Stimulated activated CD4-positive, alpha-beta T cell treated with anti-CD3 and anti-CD28 coated beads, Interleukin-1b, Interleukin-23, amount 100 ng/mL, for 1 hour (primary cell): ENCODE measurements at places on chromosomes 6 and 20.

DNA sequence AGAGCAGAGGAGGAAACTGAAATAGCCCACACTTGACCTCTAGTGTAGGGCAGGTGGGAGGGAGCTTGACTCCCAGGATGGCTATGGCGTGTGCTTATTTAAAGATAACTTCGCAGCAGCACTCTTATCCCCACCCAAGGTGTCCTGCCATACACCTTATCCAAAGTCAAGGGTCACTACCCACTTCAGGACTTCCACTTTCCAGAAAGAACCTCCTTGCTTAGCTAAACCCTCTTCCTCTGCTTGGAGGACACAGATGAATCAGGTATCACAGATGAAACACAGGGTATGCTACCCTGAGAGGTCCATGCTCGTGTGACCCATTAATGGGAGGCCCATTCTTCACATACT lies 2.3 kb downstream of the RIN2 start:
- DNase-seq: no peak

- DNase-seq: no peak
Observed at GRCh38 chr6:169589293-169589692, 112.5 kb downstream of the WDR27 start.

DNA sequence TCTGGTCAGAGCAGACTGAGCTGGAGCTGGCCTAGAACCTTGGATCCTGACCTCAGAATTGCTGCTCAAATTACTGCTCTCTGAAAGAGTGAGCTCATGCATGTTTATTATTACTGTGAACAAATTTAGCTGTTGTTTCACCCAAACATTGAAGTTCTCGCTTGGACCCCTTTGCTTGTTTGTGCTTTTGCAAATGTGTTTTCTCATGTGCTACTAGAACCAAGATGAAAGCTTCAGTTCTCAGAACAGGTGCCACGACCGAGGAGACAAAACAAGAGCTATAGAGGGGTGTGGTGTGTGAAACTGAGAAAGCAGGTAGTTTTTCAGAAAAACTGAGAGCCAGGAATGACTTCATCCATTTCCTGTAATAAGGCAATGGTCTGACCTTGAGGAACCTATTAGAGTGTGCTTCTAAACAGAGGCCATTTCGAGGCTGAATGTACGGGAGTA lies 50.0 kb upstream of the ESR1 start:
- DNase-seq: no peak

DNA sequence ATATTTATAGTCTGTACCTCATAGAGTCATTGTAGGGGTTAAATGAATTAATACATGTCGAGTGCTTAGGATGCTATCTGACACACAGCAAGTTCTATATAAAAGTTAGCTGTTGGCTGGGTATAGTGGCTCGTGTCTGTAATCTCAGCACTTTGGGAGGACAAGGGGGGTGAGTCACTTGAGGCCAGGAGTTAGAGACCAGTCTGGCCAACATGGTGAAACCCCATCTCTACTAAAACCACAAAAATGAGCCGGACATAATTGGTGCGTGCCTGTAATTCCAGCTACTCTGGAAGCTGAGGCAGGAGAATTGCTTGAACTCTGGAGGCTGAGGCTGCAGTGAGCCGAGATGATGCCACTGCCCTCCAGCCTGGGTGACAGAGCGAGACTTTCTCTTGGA lies 222.9 kb downstream of the UBE3D start:
- no peak for DNase-seq

GRCh38 chr6:107743311-107743710 lies 80.8 kb downstream of the SCML4 start:
- DNase-seq: no peak

DNA sequence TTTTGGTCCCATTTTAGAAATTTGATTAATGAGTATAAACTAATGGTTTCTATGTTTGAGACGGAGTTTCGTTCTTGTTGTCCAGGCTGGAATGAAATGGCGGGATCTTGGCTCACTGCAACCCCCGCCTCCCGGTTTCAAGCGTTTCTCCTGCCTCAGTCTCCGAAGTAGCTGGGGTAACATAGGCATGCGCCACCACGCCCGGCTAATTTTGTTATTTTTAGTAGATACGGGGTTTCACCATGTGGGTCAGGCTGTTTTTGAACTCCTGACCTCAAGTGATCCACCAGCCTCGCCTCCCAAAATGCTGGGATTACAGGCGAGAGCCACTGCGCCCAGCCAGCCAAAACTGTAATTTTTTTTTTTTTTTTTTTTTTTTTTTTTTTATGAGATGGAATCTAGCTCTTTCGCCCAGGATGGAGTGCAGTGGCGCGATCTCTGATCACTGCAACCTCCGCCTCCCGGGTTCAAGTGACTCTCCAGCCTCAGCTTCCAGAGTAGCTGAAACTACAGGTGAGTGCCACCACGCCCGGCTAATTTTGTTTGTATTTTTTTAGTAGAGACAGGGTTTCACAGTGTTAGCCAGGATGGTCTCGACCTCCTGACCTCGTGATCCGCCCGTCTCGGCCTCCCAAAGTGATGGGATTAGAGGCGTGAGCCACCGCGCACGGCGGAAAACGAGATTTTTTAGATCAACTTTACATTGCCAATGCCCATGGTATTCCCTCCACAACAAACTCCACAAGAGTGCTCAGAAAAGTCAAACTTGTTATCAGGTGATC lies 127.8 kb downstream of the HFE start:
- no peak for DNase-seq

GRCh38 chr6:119647309-119647708 lies 297.7 kb upstream of the MAN1A1 start:
- DNase-seq: no peak

- DNase-seq: no peak
Observed at GRCh38 chr20:37986044-37986858, 47.0 kb downstream of the TTI1 start.

GRCh38 chr20:33664085-33664761 lies 2.1 kb downstream of the C20orf144 start:
- DNase-seq: no peak

DNA sequence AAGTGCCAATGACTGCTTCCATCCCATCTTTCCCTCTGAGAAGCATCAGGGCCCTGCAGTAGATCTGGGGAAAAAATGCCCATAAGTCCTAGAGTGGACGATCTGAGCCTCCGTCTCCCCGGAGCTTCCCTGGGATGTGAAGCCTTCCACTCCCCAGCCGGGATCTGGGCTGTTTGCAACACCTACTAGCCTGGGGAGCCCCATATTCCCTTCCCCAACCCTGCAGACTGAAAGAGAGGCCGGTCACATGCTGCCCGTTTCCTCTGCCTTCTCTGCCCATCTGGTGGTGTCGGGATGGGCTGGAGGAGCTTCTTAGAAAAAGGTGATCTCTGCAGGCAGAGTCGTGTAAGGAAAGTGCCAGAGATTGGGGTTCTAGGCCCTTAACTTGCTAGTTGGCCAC lies 1.1 kb downstream of the SNPH start:
- DNase-seq: no peak

GRCh38 chr6:106890447-106890846 lies 84.1 kb downstream of the CD24 start:
- DNase-seq: no peak

GRCh38 chr6:122361314-122361979 lies 38.0 kb upstream of the HSF2 start:
- no peak for DNase-seq

DNA sequence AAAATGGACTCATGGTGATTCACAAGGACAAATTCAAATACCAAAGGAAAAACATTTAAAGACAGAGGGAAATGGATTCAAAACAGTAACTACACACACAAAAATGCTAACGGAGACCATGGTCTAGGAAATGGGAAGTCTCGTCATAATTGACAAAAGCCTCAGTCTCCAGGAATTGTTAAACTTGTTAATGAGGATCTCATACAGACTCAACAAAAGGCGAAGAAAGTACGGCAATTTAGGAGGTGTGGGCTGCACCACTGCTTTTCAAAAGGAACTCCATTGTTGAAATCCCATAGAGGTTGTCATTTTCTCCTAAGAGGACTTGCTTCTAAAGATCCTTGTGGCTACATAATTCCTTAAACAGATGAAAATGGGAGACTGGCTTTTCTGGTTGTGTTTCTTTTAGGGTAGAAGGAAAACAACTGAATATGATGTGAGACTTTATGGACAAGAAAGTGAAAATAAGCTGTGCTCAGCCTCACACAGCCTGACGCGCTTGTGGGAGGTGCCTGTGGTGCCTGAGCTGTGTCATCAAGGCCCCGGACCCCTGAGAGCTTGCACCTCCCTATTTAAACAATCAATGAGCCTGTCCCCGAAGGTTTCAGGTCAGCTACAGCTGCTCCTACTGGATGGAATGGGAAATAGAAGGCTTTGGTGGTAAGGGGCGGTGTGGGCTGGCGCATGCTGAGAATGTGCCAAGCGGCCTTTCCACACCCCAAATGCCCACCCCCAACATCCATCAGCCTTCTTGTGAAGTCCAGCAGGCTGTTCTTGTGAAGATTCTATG lies 2.5 kb upstream of the CLDN20 start:
- DNase-seq: no peak

DNA sequence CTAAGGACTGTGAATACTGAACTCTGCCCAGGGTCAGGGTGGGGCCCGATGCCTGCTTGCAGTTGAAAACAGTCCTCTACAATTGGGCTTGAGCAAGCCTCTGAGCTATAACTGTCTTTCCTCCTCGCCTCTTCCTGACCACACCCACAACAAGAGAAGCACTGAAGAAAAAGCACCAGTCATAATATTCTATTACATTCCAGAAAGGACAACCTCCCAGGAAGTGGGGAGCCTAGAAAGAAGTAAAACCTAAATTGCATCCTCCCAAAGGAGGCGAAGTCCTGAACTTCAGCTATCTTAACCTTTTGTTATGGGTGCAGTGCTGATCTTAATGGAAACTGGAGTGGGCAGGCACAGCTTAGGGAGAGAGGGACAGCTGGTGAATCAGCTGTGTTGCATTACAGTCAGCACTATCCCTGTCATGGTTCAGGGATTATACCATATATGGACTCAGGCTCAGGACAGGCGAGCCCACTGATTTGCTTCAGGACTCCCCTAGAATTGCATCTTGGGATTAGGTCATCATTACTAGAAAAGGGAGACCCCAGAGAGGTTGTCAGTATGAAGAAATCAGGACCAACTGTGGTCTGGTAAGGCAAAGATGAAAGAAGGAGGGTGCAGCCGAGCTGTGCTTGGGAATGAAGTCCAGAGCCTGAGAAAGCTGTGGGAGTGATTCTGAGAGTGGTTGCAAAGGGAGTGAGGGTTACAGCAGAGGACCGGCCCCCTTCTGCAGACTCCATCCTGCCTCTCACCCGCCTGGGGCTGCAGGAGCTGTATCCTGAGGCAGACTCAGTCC lies 18.3 kb upstream of the TRAM2 start:
- no peak for DNase-seq

DNA sequence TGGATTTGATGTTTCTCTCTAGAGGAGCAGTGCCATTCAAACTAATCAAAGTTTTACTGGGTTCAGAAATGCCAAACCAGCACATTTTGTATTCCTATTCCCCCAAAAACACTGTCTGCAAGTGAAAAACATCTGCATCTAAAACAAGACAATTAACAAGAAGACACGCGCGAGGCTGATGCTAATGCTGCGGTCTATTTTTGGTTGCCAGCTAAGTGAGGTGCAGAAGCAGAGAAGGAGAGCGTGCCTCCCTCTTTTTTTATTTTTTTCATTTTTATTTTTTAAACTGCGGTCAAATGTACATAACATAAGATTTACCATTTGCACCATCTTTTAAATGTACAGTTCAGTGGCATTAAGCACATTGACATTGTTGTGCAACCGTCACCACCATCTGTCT lies 641.1 kb downstream of the DHX35 start:
- no peak for DNase-seq

- no peak for DNase-seq
Observed at GRCh38 chr6:97187951-97188350, 95.1 kb downstream of the MMS22L start.

DNA sequence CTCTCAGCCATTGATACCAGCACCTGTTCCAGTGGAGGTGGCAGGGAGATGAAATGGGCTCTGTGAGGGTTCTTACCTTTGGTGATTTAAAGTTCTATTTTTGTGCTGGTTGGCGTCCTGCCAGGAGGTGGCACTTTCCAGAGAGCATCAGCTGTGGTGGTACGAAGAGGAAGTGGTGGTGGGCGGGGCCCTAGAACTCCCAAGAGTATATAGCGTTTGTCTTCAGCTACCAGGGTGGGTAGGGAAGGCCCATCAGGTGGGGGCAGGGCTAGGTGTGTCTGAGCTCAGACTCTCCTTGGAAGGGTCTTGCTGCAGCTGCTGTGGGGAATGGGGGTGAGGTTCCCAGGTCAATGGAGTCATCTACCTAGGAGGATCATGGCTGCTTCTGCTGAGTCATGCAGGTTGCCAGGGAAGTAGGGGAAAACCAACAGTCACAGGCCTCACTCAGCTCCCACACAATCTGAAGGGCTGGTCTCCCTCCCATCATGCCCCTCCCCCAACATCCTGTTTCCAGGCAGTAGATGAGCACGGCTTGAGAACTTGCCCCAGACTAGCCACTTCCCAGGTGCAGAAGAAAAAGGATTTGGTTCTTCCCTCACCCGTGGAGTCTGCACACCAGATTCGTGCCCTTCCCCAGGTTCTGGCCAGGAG lies 46.6 kb downstream of the MOXD1 start:
- no peak for DNase-seq

- DNase-seq: no peak
Observed at GRCh38 chr6:13611715-13612114, 3.4 kb upstream of the NOL7 start.

GRCh38 chr20:10423735-10424134 lies 10.3 kb downstream of the MKKS start:
- DNase-seq: no peak

DNA sequence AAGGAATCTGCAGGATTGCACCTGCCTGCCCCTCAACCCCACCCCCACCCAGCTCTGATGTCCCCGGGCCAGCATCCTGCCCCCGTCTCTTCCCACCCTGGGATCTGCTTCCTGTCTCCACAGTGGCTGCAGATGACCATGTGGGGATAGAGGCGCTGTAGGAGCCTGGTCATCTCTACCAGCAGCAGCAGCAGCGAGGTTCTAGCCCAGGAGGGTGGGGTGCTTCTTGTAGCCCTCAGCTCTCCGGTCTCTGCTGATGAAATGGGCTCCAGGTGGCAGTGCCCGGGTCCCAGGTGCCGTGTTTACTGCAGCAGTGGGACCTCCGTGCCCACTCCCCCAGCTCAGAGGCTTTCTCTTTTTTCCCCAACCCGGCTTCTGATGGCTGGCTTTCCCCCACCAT lies 25.2 kb downstream of the CAPN11 start:
- no peak for DNase-seq

DNA sequence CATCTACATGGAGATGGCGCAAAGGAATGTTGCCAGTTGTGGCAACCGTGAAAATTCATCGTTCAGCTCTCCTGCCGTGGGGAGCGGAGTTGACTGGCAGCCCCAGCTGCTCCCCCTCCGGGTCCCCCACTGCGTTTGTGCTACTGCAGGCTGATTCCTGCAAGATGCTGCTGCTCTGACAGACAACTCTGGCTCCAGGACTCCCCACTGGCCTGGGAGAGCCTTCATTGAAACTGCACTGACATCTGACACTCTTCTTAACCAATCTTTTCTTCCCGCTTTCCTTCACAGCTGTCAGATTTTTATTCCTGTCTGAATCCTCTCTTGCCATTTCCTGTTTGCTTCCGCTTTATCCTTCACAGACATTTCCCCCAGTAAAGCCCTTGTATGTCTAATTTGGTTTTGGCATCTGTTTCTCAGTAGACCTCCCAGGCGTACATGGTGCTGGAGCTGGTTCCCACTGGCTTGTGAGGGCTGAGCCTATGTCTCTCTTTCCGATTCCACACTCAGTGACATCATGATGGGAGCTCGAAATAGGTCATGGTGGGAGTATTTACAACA lies 9.5 kb upstream of the ATRN start:
- DNase-seq: no peak

GRCh38 chr6:135902756-135903331 lies 51.3 kb downstream of the PDE7B start:
- DNase-seq: no peak
